Stimulated activated naive CD4-positive, alpha-beta T cell (primary cell): ENCODE measurements at places on chromosomes 11 and 22.

DNA sequence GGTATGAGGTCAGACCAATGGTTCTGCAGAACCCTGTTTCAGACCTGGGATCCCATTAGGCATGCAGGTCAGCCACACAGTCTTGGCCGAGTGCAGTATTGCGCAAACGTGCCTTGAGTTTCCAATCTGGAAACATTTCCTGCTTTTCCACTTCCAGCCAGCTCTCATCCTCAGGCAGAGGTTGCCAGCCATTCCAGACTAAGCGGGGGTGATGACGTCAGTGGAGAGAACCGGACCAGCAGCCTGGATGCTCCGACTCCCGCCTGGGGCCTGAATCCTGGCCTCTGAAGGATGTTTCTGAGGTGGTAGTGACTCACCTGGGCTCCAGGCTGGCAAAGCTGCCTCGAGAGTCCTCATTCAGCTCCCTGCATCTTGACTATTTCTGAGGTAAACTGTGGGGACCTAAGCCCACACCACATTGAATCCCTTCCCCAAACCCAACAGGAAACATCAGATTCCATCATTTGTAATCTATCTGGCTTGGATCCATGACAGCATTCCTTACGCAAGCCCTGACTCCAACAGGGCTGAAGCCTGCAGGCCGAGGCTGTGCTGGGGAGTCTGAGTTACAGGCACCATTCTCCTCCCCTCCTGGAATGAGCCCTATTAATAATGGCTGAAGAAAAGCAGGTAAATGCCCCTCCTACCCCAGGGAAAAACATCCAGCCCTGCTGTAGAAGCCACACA lies 83.0 kb downstream of the ABTB2 start:
- DNase-seq = no peak

DNA sequence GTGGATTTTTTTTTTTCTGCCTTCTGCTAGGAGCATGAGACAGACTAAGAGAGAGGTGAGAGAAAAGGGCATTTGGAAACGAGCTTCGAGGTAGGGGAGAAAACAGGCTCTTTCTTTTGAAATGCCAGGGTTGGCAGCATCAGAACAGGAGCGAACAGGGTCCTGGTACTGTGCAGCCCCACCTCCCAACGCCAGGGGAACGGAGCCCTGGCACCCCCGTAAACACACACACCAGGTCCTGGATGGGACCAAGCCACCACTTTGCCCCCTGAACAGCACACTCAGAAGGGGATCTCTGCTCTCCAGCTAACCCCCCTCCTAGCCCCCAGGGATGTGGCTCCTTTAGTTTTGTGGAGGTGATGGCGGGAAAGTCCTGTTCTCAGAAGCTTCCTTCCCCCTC lies 127.1 kb downstream of the CTTN start:
- DNase-seq = no peak

GRCh38 chr22:46936378-46936903 lies 174.0 kb downstream of the TBC1D22A start:
- no peak for DNase-seq

- no peak for DNase-seq
Observed at GRCh38 chr11:100961633-100962032, 168.0 kb downstream of the PGR start.

GRCh38 chr22:37199760-37200108 lies 11.7 kb upstream of the C1QTNF6 start:
- DNase-seq = no peak

DNA sequence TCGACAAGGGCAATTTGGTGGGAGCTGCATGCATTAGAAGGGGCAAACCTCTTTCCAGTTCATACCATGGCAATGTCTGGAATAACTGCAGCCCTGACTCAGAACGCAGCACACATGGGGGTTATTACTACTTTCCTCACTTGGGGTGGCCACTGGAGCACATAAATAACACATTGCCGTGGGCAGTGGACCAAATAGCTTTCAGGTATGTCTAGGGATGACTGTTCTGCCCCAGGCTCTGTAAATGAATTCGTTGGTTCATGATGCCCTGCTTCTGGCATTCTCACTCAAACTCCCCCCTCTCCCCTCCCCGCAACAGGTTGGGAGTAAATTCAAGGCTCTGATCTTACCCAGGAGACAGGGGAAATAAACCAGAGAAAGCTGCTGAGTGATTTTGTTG lies 238.0 kb upstream of the PLET1 start:
- DNase-seq = no peak

DNA sequence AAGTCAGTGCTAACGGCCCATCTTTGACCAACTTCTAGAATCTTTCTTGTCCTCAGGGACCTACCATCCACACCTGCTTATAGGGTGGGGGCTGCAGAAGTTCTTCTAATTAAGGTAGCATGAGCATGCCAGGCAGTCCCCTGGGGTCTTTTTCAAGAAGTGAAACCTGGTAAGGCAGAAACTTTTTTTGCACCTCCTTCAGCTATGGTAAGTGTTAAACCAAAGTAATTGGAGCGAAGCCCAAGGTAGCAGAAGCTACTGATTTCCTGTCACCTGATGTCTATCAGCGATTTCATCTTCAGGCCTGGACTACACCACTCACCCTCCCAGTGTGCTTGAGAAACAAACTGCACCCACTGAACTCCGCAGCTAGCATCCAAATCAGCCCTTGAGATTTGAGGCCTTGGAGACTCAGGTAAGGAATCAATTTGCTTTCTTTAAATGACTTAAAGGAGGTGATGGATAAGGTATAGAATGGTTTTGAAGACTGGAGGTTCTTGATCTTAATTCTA lies at the start of gene MS4A1:
Gene MS4A1 (plus strand): TSS at position 317 of the 512 bp plus-strand sequence. CDS start 6,528 bp downstream, outside the sequence.
- DNase-seq = no peak

DNA sequence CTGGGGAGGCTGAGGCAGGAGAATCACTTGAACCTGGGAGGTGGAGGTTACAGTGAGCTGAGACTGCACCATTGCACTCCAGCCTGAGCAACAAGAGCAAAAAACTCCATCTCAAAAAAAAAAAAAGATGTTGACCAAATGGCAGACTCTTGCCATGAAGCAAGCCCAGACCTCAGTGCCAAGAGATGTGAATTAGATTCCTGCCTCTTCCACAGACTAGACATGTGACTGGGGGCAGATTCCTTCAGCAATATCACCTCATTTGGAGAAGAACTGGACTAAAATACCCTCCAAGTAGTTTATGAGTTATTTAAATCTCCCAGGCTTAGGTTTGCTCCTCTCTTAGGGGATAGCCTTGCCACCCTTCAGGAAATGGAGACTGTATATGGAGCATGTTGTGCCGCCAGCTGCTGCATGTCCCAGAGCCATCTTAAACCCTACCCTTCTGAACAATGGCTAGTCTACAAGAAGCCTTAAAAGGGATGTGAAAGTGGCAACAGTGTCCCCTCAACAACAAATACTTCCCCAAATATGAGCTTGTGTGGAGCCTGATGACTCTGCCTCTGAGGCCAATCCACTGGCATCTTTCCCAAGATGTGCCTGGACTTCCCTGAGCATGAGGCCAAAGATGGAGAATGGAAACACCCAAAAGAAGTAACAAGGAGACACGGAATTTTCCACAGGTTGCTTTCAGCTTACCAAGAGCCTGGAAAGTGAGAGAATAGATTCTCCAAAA lies 763 bp upstream of the MS4A7 start:
- no peak for DNase-seq

DNA sequence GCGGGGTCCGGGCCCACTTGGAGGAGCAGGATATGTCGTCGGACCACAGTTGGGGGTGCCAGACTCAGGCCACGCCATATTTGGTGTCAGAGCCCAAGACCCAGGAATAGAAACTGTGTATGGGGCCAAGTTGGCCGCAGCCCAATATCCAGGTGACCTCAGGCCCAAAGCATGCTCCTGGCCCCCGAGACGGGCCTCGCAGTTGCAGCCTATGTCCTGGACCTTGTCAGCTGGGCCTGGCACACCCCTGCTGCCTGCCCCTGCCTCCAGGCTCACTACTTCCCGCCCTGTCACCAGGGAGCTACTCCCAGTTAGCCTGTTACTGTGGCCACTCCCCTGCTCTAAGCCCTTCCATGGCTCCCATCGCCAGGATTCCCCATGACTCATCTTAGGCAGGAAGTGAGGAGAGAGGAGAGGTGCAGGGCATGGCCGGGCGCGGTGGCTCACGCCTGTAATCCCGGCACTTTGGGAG lies 23.1 kb downstream of the A4GALT start:
- no peak for DNase-seq

- DNase-seq = no peak
Observed at GRCh38 chr11:102266099-102266498, 51.2 kb upstream of the BIRC3 start.

DNA sequence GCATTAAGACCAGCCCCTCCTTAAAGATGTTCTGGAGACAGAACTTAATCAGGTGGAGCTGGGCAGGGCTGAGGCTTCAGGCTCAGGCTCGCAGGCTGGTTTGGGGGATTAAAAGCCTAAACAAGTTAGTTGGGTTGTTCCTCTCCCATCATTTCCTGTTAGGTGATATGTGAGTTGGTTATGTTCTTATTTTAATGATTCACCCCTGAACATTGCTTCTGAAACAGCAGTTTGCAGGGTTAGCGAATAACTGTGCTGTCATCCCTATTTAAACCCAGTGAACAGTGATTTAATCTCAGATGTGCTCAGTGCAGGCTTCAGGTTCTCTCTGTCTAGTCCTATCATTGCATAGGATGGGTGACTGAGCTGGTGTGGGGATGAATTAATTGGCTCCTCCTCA lies 47.4 kb upstream of the BIRC3 start:
- no peak for DNase-seq

DNA sequence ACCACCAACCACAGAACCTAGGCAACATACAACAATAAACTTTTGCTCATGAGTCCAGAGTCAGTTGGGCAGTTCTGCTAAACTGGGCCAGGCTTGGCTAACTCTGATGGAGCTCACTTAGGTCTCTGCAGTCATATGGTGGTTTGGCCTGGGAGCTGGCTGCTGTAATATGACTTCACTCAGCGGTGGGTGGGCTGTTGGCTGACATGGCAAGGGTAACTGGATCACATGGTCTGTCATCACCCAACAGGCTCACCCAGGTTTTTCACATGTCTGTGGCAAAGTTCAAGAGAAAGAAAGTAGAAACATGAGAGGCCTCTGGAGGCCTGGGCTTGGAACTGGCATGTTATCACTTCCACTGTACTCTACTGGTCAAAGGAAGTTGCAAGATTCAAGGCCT lies 43.2 kb upstream of the CLMP start:
- DNase-seq = no peak

GRCh38 chr11:122202161-122202950 lies 86.3 kb upstream of the BLID start:
- no peak for DNase-seq

DNA sequence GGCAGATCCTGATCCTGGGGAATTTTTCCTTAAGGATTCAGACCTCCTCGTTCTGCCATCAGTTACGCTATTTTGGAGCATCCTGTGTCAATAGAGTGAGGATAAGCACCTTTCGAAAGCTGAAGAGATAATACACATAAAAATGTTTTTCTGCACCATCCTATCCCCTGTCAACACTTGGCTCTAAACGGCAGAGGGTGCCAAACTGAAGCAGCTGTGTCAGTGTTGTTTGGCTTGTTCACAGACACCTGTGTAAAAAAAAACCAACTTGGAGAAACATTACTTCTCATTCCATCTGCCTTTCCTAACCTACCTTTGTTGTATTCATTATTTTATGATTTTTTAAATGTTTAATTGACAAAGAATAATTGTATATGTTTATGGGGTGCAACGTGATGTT lies 417.0 kb upstream of the DDI1 start:
- no peak for DNase-seq

DNA sequence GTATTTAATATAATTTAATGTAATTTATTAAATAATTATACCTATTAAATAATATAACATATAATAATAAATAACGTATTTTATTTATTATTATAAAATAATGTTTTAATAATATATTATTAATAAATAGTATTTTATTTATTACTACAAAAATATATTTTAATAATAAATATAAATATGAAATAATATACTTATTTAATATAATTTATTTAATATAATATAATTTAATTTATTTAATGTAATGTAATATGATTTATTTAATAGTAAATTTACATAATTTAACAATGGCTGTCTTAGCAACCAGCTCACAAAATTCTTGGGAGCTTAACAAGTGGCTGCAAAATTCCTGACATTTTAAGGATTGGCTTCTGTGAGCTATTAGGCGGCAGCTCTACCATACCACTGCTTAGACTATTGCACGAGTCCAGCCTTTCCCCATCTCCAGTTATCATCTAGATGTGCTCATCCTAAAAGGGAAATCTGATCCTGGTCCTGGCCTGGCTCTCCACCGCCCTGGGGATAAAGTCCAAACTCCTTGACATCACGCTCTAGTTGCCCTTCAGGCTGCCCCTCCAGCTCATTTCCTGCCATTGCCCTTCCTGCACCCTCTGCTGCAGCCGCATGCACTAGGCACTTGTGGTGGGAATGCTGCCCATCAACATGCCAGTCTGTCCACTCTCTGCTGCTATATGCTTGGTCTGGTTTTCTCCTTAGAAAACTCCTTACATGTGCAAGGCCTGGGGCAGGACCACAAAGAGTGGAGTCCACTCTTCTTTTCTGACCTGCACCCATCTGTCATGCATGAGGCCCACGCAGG lies 9.8 kb downstream of the MMP20 start:
- DNase-seq = no peak

GRCh38 chr22:28051091-28051786 lies 132.2 kb upstream of the PITPNB start:
- DNase-seq = no peak

DNA sequence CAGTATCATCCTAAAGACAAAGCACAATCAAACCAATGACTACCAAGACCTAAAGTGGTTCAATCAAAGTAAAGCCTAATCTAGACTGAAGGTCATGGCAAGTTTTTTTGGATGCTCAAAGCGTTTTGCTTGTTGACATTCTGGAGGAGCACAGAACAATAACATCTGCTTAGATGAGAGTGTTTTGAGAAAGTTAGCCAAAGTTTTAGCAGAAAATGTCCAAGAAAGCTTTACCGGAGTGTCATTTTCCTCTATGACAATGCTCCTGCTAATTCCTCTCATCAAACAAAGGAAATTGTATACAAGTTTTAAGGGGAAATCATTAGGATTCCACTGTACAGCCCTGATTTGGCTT lies 256.9 kb upstream of the FAT3 start:
- no peak for DNase-seq

GRCh38 chr11:62149986-62150886 lies 26.4 kb downstream of the INCENP start:
- DNase-seq = no peak

DNA sequence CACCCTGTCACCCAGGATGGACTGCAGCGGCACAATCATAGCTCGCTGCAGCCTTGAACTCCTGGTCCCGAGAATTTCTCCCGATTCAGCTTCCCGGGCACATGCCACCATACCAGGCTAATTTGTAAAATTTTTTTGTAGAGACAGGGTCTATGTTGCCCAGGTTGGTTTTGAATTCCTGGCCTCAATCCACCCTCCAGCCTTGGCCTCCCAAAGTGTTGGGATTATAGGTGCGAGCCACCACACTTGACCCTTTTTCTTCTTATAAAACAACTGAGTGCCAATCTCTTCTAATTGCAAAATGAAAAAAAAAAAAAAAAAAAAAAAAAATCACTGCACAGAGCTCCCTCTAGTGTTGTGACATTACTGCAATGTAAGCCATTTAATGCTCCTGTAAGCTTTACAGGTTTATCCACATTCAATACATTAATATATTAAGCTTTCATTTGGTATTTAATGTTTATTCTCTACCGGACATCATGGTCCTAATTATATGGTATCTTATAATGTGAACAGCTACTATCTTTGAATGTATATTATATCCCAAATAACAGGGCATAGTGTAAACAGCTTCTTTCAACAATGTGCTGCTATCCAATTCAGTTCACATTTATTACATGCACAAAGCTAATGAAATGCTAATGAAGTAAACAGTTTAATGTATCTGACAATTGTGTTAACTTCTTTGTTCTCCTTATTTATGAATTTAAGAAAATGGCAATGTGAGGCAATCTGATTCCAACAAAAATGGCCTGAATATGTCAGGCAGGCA lies 44.6 kb downstream of the COPB1 start:
- DNase-seq = peak; percentile 32

GRCh38 chr22:46464701-46465344 lies 72.6 kb downstream of the CELSR1 start:
- no peak for DNase-seq
